Right lobe of liver (tissue), 6 donors: ENCODE measurements at places on chromosomes 3 and 15.

- no peak overlapping the region for H3K27ac ChIP-seq
- H3K36me3 ChIP-seq: no peaks in the 10 kb centered on the region
- H3K27me3 ChIP-seq: no peaks in the 10 kb centered on the region
- no peak for DNase-seq
- no peak overlapping the region for H3K4me3 ChIP-seq
Observed at GRCh38 chr15:75895731-75896130, 7.9 kb upstream of the FBXO22 start.

GRCh38 chr3:55198554-55198953 is 270.7 kb upstream of the LRTM1 start:
- no peak for DNase-seq
- no peaks in the 10 kb centered on the region for H3K4me1 ChIP-seq
- H3K4me3 ChIP-seq: no peak overlapping the region
- no peaks in the 10 kb centered on the region for H3K36me3 ChIP-seq

- no peaks in the 10 kb centered on the region for H3K27me3 ChIP-seq
- no peak overlapping the region for H3K4me3 ChIP-seq
- DNase-seq: no peak
- no peaks in the 10 kb centered on the region for H3K36me3 ChIP-seq
Observed at GRCh38 chr3:170076715-170077238, 39.0 kb downstream of the GPR160 start.

- no peak overlapping the region for H3K4me3 ChIP-seq
- H3K36me3 ChIP-seq: no peaks in the 10 kb centered on the region
- no peaks in the 10 kb centered on the region for H3K27me3 ChIP-seq
Observed at GRCh38 chr3:149808209-149808829, 4.7 kb upstream of the RNF13 start.

DNA sequence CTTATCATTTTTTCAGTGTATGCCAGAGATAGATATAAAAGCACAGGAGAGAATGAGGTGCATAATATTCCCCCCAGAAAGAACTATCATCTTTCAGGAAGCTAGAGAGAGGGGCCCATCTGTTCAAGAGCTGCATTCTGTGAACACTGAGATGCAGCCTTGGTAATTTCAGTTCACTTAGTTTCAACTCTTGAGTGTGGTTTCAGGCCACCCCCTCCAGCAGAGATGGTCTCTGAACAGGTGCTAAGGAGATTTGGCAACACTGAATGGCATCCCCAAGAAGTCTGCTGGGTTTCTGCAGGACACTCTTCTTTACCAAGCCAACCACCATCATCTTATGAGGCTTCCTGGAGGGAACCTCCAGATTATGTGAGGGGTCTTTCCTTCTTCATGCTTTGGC is 30.4 kb upstream of the LIMD1 start:
- DNase-seq: no peak
- H3K27ac ChIP-seq: no peak overlapping the region
- no peaks in the 10 kb centered on the region for H3K27me3 ChIP-seq
- peaks cover 2% of the 10 kb centered on the region for H3K4me1 ChIP-seq
- no peak overlapping the region for H3K4me3 ChIP-seq

- H3K36me3 ChIP-seq: no peaks in the 10 kb centered on the region
- no peak overlapping the region for H3K27ac ChIP-seq
- no peaks in the 10 kb centered on the region for H3K4me1 ChIP-seq
- DNase-seq: no peak
Observed at GRCh38 chr3:81419228-81419627, 342.2 kb downstream of the GBE1 start.

GRCh38 chr3:24460974-24461373 is 33.7 kb downstream of the THRB start:
- H3K27ac ChIP-seq: no peak overlapping the region
- H3K27me3 ChIP-seq: no peaks in the 10 kb centered on the region
- no peaks in the 10 kb centered on the region for H3K36me3 ChIP-seq
- peaks cover 10% of the 10 kb centered on the region for H3K4me1 ChIP-seq
- no peak for DNase-seq

DNA sequence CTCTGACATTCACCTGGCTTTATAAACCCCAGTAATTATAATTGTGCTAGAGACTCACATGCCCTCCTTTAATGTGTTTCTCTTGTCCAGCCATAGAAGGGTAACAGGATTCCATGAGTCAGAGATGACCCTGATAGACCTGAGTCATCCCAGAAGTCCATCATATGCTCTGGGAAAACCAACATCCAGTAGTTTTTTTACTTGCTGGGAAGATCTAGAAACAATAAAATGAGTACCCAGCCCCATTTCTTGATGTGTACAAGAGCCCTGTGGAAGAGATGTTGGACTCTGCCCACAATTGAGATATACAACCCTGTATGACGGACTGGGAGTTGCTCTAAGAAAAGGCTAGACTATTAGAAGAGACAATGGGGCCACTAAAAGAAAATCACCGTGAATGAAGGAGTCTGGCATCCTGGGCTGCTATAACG is 22.4 kb upstream of the THUMPD3 start:
- H3K27ac ChIP-seq: no peak overlapping the region
- no peak overlapping the region for H3K4me3 ChIP-seq
- no peaks in the 10 kb centered on the region for H3K4me1 ChIP-seq
- H3K27me3 ChIP-seq: no peaks in the 10 kb centered on the region
- no peak for DNase-seq

DNA sequence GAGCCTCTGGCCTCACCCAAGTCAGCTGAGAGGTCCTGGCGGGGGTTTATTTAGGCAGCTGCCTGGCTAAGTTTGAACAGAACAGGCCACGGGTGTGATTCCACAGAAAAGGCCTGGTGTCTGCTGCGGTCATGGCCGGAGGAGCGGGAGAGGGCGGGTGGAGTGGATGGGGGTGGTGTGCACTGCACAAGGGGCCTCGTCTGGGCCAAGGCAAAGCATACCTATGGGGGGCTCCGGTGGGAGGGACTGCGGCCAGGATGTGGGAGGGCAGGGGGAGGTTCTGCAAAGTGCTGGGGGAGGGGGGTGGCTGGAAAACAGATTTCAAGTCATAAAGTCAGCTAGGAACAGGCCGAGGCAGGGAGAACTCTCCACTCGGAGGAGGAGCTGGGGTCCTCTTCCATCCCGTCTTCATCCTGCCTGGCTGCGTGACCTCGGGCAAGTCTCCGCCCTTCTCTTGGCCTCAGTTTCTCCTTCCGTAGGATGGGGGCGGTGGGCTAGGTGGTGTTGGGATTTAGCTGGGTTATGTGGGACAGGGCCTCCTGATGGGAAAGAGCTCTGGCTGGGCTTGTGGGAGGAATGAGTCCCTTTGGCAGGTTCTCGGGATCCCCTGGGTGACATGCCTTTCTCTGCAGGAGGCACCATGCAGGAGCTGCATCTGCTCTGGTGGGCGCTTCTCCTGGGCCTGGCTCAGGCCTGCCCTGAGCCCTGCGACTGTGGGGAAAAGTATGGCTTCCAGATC is 878 bp downstream of the ISLR start:
- H3K36me3 ChIP-seq: no peaks in the 10 kb centered on the region
- no peak overlapping the region for H3K27ac ChIP-seq
- no peak overlapping the region for H3K4me3 ChIP-seq

DNA sequence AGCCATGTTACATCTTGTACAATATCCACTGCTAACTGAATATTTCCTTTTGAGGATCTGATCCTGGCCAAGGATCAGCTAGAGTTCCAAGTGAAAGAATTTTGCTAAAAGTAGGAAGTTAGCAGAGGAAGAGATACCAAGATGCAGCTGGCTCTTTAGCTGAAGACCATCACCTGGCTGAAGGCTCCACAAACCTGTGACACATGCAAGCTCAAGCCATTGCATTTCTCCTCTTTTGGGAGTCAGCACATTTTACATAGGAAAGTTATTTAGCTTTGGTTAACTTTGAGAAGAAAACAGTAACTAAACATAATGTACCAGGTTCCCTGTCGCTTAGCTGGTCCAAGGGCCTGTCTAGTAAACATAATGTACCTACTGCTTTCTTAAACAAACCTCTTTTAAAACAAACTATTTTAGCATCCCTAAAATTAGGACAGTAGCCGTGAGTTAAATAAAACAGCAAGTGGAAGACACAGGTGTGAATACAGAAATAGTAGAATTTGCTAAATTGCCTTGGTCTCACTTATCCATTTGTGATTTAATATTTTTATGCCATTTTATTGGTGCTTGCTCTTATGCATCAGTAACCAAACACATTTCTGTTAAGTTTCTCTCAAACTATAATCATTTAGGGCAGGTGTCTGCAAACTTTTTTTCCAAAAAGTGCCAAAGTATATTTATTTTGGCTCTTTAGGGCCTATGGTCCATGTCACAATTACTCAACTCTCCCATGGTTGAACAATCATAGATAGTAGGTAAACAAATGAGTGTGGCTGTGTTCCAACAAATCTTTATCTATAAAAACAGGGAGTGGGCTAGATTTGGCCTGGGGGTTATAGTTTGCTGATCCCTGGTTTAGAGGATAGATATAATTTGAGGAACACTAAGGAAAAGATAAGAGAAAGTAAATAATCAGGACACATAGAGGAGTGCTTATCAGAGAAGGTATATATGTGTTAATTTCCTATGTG is 11.2 kb downstream of the GCSAM start:
- no peak overlapping the region for H3K27ac ChIP-seq
- no peaks in the 10 kb centered on the region for H3K36me3 ChIP-seq
- H3K27me3 ChIP-seq: no peaks in the 10 kb centered on the region
- H3K4me3 ChIP-seq: no peak overlapping the region
- H3K4me1 ChIP-seq: peaks cover 5% of the 10 kb centered on the region

DNA sequence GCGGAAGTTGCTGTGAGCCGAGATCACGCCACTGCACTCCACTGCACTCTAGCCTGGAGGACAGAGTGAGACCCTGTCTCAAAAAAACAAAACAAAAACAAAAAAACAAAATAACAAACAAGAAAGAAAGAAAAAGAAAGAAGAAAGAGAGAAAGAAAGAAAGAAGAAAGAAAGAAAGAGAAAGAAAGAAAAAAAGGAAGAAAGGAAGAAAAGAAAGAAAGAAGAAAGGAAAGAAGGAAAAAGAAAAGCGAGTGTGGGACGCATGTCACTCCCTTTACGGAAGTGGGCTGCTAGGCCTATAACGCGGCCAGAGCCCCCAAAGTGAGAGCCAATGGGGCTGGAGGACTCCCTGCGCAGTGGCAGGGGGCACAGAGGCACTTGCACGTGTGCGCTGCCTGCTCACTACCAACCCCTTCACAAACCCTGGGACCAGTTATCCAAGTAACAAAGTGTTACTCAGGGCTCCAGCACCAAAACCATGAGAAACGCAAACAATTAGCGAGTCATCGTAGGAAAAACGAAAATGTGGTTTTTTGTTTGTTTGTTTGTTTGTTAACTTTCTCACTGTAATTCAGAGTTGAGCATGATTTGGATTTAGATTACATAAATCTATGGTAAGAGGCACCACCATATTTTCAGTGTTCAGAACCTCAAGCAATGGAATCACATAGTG is 40.8 kb upstream of the ATP1B3 start:
- H3K4me3 ChIP-seq: no peak overlapping the region
- H3K27me3 ChIP-seq: no peaks in the 10 kb centered on the region
- no peak for DNase-seq
- no peaks in the 10 kb centered on the region for H3K36me3 ChIP-seq

DNA sequence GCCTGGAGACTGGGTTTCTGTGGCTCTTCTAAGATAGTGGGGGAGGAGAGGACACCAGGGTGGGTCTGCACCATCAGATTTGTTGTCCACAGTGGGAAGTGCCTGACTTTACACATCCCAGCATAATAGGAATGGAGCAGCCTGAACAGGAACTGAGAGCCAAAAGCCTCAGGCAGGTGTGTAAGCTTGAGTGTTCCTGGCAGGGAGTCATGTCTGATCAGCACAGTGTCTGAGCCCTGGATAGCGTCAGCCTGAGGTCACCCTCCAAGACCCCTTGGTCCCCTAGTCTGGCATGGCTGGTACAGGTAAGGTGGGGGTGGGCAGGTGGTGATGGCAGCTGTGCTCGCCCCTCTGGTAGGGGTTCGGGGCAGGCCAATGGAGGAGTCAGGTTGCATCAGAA is 20.2 kb downstream of the INSYN1 start:
- no peaks in the 10 kb centered on the region for H3K27me3 ChIP-seq
- no peaks in the 10 kb centered on the region for H3K36me3 ChIP-seq
- DNase-seq: no peak
- H3K27ac ChIP-seq: no peak overlapping the region

- H3K36me3 ChIP-seq: no peaks in the 10 kb centered on the region
- peaks cover under 1% of the 10 kb centered on the region for H3K4me1 ChIP-seq
- H3K4me3 ChIP-seq: no peak overlapping the region
- peak; percentile 78 for DNase-seq
Observed at GRCh38 chr3:183285828-183286457, 32.9 kb downstream of the B3GNT5 start.
